Occipital lobe (tissue), 3 donors: ENCODE measurements at places on chromosomes 12 and 14. TPM values are rescaled to one million over a fixed set of nuclear protein-coding genes. Genes with fewer than 3 reads are reported as not detected.

DNA sequence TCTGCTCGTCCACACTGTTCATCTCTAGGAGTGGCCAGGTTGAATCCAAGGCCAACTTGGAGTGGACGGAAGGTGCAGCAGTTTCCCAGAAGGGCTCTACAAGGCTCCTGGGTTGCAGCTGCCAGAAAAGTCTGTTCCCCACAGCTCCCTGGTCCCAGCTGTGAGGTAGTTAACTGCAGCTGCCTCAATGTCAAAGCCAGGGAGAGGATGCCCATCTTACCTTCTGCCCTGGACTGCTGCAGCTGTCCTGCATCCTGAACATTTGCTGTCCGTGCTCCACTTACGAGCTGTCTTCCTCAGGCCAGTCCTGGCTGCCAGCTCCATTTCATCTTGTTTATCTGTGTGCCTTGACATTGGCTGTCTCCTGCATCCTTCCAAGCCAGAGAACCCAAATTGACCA, 227.3 kb downstream of the SLC41A2 start:
- no peak for DNase-seq

- DNase-seq, result no peak
Measured at GRCh38 chr12:33832900-33833299, 189.4 kb upstream of the ALG10 start.

- DNase-seq, result no peak
Measured at GRCh38 chr14:101601606-101602465, 40.5 kb downstream of the DIO3 start.

GRCh38 chr14:20970983-20971704, 15.9 kb downstream of the RNASE2 start:
- DNase-seq, result peak; percentile 76

DNA sequence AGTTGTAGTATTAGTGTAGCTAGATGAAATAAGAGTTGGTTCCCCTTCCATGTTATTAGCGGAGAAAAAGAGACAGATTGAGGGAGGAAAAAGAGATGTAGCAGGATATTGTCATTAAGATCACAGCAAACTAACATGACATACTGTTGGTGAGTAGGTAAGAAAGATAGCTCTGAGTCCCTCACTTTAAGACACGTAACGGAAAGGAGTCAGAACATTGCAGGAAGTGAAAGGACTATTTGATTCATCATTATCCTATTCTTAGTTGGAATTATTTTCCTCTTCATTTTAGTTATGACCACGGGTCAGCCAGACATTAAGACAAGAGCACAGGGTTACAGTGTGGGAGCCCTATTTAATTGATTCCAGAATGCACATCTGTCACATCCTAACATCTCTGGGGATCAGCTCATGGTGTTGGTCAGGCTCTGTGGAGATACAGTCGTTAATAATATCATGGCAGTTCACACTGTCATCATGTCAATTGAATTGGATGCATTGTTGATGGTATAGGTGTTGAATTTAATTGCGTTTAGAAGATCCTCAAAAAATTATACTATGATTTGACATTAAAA, 55.0 kb downstream of the TMX1 start:
- no peak for DNase-seq

GRCh38 chr14:89296281-89296745, 120.7 kb downstream of the FOXN3 start:
- DNase-seq, result no peak

The ART4 gene
- total RNA-seq, result not detected

GRCh38 chr12:47017901-47018475, 61.4 kb upstream of the PCED1B start:
- no peak for DNase-seq

DNA sequence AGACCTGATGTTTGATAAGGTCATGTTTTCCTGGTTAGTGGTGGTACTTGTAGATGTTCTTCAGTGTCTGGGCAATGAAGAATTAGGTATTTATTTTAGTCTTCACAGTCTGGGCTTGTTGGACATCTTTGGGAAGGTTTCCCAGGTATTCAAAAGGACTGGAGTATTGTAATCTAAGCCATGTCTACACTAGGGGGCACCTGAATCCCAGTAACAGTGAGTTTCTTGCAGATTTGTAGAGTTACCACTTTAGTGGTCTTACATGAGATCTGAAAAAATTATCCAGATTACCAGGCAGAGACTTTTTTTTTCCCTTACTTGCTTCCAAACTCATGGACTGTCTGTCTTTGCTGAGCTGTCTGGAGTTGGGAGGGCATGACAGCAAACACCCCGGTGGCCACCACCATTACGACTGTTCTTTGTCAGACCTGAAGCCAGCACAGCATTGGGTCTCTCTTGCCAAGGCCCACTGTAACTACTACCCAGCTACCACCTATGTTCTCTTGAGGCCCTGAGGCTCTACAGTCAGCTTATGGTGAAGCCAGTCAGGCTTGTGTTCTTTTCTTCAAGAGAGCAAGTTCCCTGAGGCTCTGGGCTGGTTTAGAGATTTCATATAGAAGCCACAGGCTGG, 820.7 kb upstream of the FBXO33 start:
- DNase-seq, result no peak

The FGD4 gene
- total RNA-seq, result 86.3 TPM

DNA sequence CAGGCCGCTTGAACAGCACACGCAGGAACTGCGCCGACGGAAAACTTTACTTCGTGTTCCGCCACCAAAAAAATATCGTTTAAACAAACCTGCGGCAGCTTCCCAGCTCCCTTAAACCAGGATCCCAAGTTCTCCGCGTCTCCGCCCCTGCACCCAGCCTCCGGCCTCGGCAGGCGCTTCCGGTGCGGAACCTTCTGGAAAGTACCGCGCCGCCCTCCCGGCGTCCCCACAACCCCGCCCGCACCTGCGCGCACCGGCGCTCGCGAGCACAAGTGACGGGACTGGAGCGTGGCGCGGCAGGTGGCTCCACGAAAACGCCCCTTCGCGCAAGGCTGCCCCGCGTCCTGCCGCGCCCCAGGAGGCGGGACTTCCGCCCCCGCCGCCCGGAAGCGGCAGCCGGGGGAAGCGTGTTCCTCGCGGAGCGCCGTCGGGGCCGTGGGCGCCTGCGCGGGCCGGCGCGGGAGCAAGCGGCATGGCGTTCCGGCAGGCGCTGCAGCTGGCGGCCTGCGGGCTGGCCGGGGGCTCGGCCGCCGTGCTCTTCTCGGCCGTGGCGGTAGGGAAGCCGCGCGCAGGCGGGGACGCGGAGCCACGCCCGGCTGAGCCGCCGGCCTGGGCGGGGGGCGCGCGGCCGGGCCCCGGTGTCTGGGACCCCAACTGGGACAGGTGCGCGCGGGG, at the start of gene PGAM5:
TSS of gene PGAM5 (plus strand) at position 438 of the 675 bp plus-strand sequence. CDS start at position 473, 35 bp downstream.
- peak; percentile 56 for DNase-seq

- DNase-seq, result peak; percentile 40
Measured at GRCh38 chr14:24172871-24173281, 996 bp downstream of the REC8 start.

DNA sequence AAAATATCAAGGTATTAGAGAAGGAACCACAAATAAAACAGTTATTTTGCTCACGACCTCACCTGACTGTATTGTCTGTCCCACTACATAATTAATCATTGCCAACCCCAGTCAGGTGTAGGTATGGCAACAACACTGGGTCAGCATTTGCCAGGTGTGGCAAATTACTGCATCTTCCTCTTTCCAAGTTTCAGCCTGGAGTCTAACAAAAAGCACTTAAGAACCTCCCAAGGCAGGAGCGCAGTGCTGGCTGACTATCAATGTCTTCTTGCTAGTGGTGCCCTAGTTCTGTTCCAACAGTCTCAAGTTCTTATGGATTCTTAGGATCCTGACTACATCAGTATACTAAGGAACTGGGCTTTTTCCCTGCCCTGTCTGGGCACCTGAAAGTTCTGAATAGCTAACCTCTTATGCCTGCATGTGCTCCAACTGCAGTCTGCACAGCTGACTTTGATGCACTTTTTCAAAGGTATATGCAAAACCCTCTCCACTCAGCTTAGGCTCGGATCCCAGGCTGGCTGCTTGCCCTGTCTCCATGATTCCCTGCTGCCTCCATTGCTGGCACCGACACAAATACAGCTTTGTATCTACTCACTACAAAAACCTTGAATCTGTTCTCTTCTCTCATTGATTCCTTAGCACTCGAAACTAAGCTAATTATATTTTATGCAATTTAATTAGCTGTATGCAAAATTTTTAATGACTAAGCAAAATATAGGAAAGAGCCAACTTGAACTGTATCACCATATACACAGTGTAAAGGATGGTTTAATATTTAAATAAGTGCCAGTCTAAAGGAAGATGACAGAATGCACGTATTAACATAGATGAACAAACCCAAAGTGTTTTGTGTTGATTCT, 113.3 kb downstream of the PRKD1 start:
- peak; percentile 78 for DNase-seq

DNA sequence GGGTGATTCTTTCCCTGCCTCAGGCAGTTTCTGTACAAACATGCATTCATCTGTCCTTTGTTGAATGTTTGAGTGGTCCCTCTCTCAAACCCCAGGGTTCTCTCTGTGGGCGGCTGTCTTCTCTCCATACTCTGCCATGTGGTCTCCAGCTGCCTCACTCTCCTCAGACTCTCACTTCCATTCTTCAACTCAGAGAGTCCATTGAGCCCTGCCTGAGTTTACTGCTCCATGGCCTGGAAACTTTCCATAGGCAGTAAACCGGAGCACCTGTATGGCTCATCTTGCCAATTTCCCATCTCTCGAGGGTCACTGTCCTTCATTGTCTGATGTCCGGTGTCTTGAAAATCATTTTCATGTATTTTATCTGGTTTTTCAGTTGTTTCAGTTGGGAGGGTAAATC, 11.3 kb downstream of the C14orf132 start:
- DNase-seq, result no peak

DNA sequence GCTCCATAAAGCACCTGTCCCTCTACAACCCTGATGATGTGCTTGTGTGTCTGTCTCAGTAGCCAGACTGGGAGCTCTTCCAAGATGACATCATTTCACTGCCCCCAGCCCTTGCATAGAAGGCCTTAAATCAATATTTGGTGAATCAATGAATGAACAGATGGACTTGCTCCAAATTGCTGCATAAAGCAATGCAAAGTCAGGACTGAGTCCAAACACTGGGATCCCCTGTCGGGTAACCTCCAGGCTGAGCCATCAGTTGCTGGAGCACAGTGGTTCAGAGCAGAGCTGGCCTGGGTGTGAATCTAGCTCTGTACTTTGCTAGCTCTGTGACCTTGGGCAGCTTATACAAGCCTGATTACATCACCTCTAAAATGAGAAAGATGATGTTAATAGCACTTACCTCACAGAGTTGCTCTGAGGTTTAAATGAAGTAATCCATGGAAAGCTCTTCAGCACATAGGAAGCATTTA, 120.3 kb upstream of the VASH1 start:
- no peak for DNase-seq

- no peak for DNase-seq
Measured at GRCh38 chr12:49766115-49766455, 24.7 kb downstream of the TMBIM6 start.

- DNase-seq, result peak; percentile 14
Measured at GRCh38 chr12:26226629-26227360, 31.4 kb downstream of the SSPN start.

The NANOG gene
- not detected for total RNA-seq

The NTF3 gene
- total RNA-seq, result 2.3 TPM

- DNase-seq, result no peak
Measured at GRCh38 chr12:53624458-53624857, 1.7 kb downstream of the ATF7 start.

GRCh38 chr12:102642199-102642598, 161.8 kb upstream of the IGF1 start:
- DNase-seq, result no peak

The AKAP5 gene
- 31.7 TPM for total RNA-seq

The RASSF3 gene
- 6.1 TPM for total RNA-seq

The VWF gene
- total RNA-seq, result 9.7 TPM

The PFDN5 gene
- 423 TPM for total RNA-seq

DNA sequence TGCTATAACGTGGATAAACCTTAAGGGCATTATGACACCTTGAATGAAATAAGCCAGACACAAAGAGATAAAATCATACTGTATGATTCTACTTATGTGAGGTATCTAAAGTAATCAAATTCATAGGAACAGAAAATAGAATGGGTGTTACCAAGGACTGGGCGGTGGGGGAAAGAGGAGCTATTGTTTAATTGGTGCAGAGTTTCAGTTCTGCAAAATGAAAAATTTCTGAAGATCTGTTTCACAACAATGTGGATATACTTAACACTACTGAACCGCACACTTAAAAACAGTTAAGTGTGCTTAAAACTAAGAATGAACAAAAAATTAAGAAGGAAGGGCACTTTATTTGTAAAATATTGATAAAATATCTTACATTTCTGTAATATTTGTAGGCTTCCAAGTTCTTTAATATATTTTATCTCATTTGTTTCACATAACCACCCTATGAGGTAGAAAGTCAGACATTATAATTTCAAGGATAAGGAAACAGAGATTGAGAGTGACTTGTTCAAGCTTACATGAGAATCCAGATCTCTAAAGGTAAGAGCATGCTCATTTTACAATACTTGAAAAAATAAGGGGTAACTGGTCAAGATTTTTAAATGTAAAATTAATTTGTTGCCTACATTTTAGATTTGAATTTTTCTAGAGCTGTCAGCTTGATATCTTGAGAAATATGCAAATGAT, 14.9 kb downstream of the LTA4H start:
- DNase-seq, result no peak

DNA sequence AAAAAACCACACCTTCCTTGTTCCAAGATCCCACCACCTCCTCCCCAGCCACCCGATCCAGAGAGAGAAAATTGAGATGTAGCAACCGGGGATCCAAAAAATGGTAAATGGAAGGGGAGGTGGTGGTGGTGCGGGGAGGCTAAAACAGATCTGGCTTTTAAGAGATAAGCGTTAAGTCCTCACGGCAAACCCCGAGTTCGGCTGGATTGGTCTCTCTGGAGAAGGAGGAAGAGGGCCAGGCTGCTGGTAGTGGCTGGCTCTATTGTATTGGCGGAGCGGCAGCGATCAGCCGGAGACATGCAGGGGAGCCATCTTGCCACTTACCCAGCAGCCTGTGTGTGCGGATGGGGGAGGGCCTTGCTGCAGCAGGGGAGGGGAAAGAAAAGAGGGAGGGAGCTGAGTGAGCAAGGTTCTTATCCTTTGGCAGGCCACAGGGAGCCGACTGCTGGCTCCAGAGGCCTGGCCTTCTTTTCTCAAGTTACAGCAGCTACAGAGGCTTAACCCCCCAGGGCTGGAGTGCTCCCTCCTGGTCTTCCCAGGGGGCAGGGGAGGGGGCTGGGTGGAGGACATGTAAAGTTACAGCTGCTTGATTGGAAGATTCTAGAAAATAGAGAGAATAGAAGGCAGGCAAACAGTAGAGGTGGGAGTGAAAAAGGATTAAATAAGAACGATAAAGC, 14.1 kb upstream of the CDH24 start:
- DNase-seq, result no peak

- DNase-seq, result no peak
Measured at GRCh38 chr12:31021181-31021580, 52.5 kb upstream of the DDX11 start.

The JAG2 gene
- 31.7 TPM for total RNA-seq
